SHP77 (cell line): ENCODE measurements at places on chromosomes 12 and 14.

- DNase-seq, result no peak
These were observed 13.7 kb upstream of the RPS6KL1 start for GRCh38 chr14:74936731-74937130.

- DNase-seq, result no peak
These were observed 137.3 kb downstream of the SUDS3 start for GRCh38 chr12:118513611-118514010.

GRCh38 chr14:90096566-90096965 is 34.8 kb downstream of the KCNK13 start:
- no peak for DNase-seq

DNA sequence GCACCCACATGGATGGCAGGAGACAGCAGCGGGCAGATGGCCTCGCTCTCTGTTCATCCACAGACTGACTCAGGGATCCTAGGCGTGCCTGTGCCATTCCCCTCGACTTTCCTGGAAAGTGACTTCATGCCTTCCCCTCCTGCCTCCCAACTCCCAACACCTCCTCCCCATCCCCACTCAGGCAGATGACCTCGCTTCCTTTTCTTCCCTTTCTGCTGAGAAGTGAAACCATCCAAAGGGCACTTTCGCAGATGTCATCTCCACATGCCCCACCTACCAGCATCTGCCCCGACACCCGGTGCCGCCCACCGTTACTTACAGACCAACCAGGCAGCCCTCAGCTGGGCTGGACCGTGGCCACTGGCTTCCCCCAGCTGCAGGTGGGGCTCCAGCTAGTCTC is 29.6 kb downstream of the BEGAIN start:
- DNase-seq, result peak; percentile 18

- DNase-seq, result no peak
These were observed 2.9 kb downstream of the KRT79 start for GRCh38 chr12:52831251-52831650.

GRCh38 chr14:94648801-94649200 is 36.6 kb downstream of the SERPINA3 start:
- no peak for DNase-seq

GRCh38 chr12:123973552-123974341 is 732 bp downstream of the ZNF664 start:
- DNase-seq, result no peak

DNA sequence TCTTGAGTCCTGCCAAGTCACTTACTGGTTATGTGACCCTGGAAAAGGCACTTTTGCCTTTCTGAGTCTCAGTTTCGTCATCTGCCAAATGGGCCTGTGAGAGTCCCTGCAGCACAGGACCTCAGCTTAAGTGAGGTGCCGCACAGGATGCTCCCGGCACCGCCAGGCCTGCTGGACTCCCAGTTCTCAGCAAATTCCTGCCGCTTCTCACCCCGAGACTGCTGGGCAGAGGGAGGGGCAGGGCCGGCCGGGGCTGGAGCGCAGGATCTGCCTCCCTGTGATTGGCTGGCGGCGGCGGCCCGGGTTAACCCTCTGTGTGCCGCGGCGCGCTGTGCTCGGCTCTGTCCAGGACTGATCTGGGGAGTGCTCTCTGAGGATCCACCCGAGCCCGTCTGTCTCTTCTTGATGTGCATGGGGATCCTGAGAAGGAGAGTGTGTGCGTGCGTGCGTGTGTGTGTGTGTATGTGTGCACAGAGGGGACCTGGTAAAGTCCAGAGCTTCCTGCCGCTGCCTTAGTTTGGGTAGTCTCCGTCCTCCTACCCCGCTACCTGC is 8.6 kb downstream of the SETD1B start:
- peak; percentile 42 for DNase-seq

DNA sequence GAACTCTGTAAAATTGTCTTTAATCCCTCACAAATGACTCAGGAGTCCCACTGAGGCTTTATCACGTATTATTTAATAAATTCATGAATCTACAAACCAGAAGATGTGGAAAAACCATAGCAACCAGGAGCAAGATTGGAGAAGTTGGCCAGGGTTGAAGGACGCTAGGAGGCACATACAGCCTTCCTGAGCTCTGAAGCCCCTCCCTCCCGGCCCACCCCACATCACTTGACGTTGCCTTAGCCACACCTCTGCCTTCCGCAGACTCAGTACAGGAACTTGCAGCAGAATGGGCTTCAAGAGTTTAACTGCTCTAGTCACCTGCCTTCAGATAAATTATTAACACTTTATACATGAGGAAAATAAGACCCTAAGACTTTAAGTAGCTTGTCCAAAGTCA is 33.9 kb downstream of the SLC35F4 start:
- no peak for DNase-seq

DNA sequence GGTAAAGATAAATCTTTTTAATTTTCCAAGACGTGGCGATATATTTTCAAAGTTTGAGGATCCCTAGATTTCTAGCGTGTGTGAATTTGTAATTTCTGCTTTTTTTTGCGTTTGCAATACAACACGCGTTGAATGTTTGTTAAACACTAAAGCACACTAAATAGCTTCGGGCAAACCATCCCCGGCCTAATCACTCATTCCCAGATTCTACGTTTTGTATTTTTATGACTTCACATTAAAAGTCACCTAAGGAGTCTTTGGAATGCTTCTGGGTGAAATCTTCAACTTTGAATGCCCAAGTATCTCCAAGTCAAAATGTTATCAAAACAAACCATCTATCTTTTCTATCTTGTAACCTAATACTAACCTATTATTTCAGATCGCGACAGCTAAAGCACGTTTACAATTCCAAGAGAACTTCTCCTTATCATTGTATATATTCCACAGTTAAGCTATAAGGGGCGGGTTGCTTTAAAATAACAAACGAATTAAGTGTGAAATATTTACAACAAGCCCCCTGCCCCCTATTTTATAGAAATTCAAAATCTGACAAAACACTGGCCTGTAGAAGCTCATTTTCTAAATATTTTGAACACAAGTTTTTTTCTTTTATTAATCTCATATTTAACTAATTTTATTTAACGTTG is 1.1 kb downstream of the ALX1 start:
- no peak for DNase-seq

GRCh38 chr12:112906712-112907414 is at the start of gene OAS1:
Gene OAS1 (plus strand): TSS chr12:112906962. CDS start chr12:112907040, 78 bp downstream.
- peak; percentile 7 for DNase-seq

DNA sequence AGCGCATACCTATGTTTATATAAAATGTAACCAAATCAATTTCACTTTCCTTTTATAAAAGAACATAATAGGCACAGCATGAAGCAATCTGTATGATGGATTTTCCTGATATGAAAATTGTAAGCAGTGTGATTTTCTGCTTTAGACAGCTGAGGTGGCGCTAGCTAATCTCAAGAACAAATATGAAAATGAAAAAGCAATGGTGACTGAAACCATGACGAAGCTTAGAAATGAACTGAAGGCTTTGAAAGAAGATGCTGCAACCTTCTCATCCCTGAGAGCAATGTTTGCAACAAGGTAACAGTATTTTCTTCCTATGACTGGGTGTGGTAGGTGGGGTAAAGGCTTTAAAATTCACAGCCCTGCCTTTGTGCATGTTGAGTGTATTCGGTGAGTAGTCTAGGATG is 65.0 kb upstream of the FGD4 start:
- no peak for DNase-seq

- DNase-seq, result no peak
These were observed 244.2 kb downstream of the CACNA1C start for GRCh38 chr12:2297004-2297403.

DNA sequence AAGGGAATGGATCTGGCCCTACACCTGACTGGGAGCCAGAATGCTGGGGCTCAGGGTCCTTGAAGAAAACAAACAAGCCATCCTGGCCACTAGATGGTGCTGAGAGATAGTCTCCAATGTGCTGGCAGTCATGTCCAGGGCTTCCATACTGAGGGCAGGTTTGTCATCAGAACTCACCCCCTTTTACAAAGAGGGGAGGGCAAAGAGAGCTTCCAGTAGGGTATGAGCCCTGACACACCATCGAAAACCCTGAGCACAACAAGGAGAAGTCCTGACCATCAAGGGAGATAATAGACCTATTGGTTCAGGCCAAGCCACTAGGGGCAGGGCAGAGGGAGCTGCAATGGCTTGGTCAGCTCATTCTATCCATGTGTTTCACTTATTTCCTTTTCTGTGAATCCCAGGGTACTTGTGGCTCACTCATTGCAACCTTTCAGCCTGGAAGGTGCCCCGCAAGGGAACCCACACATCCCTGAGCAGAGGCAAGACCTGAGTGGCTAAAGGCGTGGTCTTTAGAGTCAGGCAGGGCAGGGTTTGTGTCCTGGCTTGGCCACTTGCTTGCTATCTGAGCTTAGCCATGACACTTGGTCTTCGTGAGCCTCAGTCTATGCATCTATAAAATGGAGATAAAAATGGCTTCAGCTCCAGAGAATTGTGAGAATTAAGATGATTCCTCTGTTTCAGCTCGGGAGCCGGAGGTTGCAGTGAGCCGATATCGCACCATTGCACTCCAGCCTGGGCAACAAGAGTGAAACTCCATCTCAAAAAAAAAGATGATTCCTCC is 6.2 kb upstream of the PLEKHH1 start:
- DNase-seq, result peak; percentile 63

DNA sequence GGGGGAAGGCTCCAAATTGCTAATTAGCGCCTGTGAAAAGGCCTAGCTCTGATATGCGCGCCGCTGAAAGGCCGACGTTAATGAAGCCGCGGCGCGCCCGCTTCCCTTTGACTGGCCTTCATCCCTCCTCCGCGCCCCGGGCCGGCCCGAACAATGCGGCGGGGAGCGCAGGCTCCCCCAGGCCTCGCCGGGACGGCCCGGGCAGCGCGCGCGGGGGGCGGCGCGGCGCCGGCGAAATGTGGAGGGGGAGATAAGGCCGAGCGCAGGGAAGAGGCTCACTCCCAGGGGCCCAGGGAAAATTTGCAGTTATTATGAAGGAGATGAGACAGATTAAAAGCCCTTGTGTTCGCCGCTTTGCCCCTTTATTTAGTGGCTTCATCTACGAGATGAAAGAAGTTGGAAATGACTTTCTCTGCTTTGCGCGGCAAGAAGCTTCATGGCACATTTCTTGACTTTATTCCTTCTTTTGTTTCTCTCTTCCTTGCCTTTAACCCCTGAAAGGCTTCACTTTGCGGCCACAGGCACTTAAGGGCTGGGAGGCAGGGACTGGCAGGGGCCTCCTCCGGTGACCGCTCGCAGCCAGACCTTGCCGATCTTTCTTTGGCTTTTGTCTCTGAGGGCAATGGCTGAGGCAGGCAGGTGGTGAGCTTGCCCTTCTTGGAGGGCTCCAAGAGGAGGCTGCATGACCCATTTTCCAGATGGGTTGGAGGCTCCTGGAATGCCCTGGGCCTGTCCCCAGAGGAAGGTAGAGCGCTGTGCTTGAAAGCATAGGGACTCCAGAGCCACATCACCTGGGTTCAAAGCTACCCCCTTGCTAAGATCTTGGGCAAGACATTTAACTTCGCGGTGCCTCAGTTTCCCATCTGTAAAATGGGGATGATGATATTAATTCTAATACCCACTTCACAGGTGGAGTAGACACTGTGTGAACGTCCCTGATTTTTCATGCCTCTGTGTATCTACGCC is 12.7 kb upstream of the GPATCH2L start:
- no peak for DNase-seq

DNA sequence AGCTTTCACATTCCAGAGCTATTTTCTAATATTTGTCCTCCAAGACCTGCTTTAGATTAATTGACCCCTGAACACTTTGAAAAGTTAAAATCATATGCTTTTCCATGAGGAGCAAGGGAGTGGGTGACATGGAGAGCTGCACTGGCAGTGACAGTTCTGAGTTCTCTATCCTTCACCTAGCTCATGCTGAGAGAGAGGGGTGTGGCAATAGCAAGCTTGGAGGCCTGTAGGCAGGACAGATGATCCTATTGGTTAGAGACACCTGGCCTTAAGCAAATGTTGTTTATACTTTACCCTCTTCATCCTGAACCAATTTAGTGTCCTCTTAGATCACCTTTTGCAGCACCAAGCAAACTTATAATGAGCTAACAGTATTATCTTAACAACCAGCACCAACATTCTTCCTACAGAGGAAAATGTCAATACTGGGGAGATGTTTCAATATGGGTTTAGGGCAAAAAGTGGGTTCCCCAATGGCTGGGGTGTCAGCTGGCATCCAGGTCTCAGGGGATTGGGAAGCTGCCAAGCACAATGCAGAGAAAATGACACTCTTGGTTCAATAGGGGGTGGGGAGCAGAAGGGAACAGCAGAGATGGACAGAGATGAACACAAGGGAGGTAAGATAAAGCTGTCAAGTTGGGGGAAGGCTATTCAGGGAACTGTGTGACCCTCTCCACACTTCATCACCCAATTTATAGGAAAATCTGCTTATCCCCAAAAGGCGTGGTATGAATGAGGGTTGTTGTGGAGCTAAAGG is 37.0 kb upstream of the PPM1H start:
- no peak for DNase-seq

DNA sequence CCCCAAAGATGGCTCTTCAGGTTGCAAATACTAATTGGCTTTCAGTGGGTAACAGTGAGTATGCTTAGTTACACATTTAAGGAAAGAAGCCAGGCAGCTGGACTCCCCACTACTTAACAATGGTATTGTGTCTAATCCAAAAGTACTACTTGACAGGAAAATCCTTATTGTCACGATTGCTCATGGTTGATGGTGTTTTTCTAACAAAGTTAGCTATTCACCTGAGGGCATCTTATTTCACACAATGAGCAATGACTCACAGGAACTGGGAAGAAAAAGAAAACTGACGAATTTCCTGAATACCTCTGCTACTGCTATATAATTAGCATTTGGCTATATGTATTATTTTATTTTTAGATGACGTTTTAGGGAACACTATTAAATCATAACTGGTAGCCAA is 33.4 kb upstream of the ALG10 start:
- DNase-seq, result no peak

- no peak for DNase-seq
These were observed 3.1 kb upstream of the ANKRD33 start for GRCh38 chr12:51884676-51885229.

DNA sequence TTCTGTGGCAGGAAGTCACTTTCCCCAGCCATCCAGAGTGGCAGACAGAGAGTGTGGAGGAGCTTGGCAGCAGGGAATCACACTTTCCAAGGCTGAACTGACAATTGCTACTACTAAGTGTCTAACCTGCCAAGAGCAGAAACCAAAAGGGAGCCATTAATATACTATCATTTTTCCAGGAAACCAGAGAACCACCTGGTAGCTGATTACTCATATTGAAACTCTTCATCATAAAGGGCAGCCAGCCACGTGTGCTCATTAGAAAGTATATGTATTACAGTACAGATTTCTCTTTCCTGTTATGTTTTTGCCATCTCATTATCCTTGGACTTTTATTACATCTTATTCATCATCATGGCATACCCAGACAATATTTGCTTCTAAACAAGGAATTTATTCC is 374.9 kb downstream of the GXYLT1 start:
- DNase-seq, result no peak

DNA sequence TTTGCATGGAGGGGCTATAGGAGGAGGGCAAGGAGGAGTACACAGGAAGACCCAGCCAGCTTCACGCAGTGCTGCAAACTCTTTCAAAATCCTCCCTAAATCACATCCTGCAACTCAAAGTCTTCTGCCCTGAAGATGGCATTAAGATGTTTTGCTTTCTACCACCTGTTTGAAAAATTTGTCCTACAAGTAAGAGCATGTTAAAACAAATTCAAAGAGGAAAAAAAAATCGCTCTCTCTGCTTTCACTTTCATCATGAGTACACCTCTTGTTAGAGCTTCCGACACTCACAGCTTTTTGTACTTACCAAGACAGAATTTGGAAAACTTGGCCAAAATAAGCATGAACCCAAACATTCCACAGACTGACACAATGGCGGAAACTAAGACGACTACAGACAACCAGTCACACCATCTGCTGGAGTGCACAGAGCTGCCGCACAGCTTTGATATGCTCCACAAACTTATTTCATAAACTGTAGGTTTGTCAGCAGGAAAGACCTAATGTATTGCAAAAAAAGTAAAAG is 21.3 kb downstream of the GCH1 start:
- no peak for DNase-seq
